ENCODE measurements at places on chromosomes 12 and 14. TPM values are rescaled to one million over a fixed set of nuclear protein-coding genes. Genes with fewer than 3 reads are reported as not detected.

DNA sequence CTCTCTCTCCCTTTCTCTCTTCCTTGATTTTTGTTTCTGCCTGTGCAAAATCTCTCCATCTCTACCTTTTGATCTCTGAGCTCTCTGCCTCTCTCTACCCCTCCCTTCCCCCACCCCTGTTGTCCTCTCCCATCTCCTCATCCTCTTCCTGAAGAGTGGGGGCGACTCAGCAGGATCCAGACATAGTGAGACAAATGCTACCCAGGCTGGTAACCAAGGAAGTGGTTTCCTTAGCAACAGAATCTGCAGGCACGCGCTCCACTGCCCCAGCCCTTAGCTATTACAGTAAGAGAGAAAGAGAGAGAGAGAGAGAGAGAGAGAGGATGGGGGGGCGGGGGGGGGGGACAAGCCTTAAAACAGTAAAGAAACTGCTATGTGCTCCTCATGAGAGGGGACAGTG is 85.6 kb downstream of the CMKLR1 start:
- DNase-seq: no peak

DNA sequence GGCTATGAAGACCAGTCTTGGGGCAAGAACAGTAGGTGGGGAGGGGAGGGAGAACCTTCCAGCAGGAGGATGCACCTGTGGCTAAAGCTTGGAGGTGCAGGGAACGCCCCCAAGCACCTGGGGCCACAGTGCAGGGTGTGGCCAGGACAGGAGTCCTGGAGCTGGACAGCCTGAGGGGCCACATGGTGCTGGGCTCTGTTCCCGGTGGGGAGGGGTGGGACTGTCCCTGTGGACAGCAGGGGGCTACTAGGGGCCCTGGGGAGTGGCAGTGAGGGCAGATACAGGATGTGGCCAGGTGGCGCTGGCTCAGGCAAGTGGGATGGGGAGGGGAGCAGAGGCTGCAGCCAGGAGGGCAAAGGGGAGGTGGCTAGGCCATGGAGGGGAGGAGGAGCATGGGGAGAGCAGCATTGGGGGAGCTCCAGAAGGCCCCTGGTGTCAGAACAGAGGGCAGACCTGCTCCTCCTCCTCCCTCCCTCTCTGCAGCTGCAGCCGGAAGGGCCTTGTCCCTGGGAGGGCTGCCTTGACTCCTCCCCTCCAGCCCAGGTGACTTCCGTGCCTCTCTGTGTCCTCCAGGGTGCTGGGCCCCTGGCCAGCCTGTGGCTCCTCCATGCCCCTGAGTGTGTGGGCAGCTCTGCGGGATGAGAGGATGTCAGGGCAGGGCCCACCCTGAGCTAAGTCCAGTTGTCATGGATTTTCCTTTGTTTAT is 68.4 kb upstream of the DLK1 start:
- no peak for DNase-seq

GRCh38 chr14:75389679-75390078 is 38.1 kb upstream of the JDP2 start:
- DNase-seq: no peak

- DNase-seq: no peak
Measured at GRCh38 chr12:127943481-127944210, 323.3 kb upstream of the TMEM132C start.

- DNase-seq: no peak
Measured at GRCh38 chr14:70838076-70838475, 28.8 kb upstream of the MAP3K9 start.

DNA sequence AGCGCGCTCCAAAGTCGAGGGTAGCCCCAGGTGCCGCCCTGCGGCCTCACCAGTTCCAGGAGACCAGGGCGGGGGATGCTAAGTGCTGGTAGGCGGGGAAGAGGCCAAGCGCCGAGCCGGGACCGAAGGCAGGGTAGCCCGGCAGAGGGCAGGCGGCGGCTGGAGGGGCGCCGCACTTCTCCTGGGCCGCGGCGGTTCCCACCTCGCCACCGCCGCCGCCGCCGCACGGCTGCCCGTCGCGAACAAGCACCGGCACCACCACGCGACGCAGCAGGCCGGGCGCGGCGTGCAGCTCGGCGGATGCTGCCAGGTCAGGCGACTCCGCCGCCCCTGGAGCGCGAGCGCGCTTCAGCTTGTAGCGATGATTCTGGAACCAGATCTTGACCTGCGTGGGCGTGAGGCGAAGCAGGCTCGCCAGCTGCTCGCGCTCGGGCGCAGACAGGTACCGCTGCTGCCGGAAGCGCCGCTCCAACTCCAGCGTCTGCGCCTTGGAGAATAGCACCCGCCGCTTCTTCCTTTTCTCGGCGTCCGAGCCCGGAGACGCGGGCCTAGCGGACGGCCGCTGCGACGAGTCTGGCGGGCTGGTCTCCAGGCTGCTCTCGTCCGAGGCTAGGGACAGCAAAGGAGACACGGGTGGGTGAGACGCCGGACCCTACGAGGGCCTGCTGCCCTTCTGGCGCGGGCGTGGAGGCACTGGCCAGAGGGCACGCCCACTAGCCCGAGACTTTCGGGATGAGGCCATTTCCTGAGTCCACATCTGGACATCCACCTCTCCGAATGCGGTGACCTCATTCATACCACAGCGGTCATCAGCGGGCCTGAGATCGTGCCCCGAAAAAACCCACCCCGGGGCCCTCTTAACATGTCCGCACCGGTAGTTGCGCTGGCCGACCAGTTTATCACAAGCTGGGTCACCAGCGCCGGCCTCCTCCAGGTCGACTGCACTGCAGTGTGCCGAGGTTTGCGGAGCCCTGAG is 1.3 kb downstream of the NKX2-8 start:
- no peak for DNase-seq

DNA sequence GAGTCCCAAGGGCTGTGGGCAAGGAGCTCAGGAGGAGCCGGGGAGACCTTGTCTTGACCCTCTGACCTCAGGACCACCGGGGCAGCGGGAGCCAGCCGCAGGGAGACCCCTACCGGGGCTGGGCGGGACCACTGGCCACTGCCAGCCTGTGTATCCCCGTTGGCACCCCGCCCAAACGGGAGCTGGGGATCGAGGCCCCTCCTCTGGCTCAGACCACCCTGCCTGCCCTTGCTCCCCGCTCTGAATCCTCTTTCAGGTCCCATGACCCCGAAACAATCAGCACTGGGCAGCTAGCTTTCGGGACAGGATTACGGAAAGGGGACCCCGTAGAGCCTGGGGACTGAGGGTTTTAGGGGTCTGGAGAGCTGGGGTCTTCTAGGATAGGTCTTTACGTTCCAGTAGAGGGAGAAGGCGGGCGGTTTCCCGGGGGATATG is 1.3 kb downstream of the GLI1 start:
- DNase-seq: no peak

- DNase-seq: no peak
Measured at GRCh38 chr14:93548102-93548843, 117.5 kb downstream of the UNC79 start.

DNA sequence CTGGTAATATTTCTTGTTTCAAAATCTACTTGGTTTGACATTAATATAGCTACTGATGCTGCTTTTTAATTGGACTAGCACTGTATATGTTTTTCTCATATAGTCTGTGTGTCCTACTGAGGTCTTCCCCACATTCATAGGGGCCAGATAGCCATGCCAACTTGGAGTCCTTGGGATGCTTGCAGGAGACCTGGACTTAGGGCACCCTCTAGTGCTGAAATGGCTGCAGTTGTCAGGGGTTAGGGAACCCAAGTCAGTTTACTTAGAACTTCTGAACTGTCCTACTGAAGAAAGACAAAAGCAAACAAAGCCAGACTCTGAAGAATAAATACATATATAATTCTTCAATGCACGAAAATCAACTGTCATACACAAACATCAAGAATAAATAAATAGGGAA is 279.9 kb upstream of the SYT1 start:
- no peak for DNase-seq

DNA sequence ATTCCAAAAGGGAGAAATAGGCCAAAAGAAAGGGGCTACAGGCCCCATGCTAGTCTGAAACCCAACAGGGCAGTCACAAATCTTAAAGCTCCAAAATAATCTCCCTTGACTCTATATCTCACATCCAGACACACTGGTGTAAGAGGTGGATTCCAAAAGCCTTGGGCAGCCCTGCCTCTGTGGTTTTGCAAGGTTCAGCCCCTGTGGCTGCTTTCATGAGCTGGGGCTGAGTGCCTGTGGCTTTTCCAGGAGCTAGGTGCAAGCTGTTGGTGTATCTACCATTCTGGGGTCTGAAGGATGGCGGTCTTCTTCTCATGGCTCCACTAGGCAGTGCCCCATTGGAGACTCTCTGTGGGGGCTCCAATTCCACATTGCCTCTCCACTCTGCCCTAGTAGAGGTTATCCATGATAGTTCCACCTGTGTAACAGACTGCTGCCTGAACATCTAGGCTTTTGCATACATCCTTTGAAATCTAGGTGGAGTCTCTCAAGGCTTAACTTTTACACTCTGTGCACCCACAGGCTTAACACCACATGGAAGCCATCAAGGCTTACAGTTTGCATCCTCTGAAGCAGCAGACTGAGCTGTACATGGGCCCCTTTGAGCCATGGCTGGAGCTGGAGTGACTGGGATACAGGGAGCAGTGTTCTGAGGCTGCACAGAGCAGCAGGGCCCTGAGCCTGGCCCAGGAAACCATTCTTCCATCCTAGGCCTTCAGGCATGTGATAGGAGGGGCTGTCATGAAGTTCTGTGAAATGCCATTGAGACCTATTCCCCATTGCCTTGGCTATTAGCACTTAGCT is 66.5 kb upstream of the ABCD2 start:
- DNase-seq: no peak

DNA sequence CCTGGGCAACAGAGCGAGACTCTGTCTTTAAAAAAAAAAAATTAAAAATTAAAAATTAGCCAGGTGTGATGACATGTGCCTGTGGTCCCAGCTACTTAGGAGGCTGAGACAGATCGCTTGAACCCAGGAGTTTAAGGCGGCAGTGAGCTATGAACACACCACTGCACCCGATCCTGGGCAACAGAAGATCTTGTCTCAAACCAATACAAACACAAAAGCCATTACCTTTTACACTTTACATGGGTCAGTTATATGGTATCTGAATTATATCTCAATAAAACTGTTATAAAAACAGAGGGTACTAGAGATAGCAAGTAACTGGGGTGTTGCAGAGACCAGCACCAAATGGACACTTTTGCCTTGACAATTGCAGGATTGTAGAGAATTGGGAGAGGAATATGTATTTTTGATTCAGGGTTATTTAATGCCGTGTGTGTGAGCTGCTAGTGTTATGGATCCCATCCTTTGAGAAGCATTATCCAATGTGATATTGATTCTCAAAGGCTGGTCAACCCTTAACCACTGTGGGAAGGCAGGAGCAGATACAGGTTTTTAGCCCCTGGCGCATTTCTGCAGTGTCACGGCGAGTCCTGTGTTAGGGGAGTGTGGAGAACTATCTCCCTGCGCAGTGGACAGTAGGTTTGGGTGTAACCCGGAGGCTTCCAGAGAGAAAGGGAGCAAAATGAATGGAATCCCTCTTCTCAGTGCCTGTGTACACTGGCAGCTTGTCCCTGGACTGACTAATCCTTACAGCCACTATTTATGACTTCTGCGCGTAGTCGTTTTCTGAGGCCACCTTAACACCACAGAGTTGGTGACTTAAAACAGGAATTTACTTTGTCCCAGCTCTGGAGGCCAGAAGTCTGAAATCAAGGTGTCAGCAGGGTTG is 4.3 kb downstream of the PSMD9 start:
- no peak for DNase-seq

DNA sequence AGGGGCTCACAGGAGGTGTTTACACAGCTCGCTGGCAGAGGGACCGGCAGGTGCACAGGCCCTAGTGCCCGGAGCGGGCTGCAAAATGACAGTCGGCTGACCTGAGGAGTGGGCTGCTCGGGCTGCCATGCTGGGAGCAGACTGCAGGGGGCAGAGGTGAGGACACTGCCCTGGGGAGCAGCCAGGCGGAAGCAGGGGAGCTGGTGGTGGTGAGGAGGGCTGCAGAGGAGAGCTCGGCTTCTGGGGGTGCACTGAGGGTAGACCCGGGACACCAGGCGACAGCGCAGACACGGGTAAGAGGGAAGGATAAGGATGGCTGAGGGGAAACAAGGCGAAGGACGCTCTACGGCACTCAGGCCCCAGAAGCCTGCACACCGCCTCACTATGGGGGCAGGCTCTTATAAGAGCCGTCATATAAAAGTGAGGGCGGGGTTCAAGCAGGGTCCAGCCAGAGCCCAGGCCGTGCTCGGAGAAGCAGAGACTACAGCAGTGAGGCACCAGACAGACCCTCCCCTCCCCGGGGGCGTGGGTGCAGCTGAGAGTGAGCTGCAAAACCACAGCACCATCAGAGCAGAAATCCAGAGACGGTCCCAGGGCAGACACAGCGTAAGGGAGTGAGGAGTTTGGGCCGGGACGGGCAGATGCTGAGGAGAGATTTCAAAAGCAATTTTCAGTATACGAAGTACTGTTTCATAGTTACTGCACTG is 62.5 kb downstream of the CCDC88C start:
- DNase-seq: peak; percentile 45

DNA sequence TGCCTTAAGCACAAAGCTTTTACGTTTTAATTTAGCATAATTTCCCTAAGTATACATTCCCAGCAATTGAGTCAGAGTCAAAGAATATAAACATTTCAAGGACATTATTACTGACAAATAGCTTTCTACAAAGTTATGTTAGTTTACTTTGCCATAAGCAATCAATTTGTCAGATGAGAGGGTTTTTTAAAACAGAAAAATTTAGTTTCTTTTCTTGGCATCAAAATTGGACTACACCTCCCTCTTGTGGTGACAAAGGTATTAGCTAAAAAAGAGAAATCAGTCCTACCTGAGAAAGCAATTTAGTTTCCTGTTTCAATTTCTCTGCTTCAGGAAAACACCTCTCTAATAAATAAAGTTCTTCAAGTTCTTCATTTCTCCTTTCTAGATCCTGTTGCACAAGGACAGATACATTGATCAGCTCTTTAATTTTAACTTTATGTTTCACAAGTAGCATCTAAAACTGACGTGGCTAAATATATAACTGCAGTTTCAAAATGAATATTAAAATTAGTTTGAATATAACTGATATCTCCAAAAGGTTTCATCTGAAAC is 39.9 kb downstream of the DNAI7 start:
- DNase-seq: no peak

- DNase-seq: no peak
Measured at GRCh38 chr12:105741786-105742566, 396.8 kb downstream of the NUAK1 start.

- no peak for DNase-seq
Measured at GRCh38 chr12:25262389-25263074, 11.8 kb upstream of the KRAS start.

GRCh38 chr14:69838881-69839416 is 40.3 kb upstream of the SMOC1 start:
- DNase-seq: no peak

- DNase-seq: no peak
Measured at GRCh38 chr12:118271770-118272417, 100.8 kb downstream of the TAOK3 start.

DNA sequence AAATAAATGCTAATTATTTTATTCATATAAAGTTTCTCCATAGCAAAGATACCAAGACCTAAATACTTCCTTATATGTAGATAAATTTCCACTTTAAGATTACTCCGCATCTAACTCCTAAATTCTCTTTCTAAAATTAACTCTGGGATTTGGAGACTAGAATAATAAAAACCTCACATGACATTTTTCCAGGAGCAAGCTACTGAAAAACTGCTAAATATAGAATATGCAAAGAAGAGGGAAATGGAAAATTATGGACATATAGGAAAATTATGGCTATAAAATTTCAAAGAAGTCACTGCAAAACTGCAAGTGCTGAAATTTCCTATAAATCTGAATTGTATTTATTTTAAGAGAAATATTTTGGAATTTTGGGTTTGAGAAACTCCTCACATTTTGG is 186.2 kb downstream of the DUSP6 start:
- DNase-seq: no peak

P2RX2 gene
- not detected for total RNA-seq

TOX4 gene
- total RNA-seq: 83.0 TPM

CCDC197 gene
- total RNA-seq: not detected

HRK gene
- not detected for total RNA-seq

ACOT4 gene
- total RNA-seq: 5.0 TPM

RNF10 gene
- total RNA-seq: 205 TPM

CLEC2D gene
- total RNA-seq: 320 TPM

TMTC1 gene
- total RNA-seq: not detected

All from CD8-positive, alpha-beta memory T cell (primary cell).